Posterior vena cava (tissue), 2 donors: ENCODE measurements at places on chromosomes 13 and 19. TPM values are rescaled to one million over a fixed set of nuclear protein-coding genes. Genes with fewer than 3 reads are reported as not detected.

GGACT gene
- 4.8 TPM for total RNA-seq

- DNase-seq: no peak
Measured at GRCh38 chr13:74301258-74301935, 167.2 kb upstream of the KLF12 start.

GRCh38 chr13:71663431-71663830 is 203.6 kb downstream of the DACH1 start:
- no peak for DNase-seq

- DNase-seq: no peak
Measured at GRCh38 chr13:52845766-52846566, 2.5 kb downstream of the PCDH8 start.

DNA sequence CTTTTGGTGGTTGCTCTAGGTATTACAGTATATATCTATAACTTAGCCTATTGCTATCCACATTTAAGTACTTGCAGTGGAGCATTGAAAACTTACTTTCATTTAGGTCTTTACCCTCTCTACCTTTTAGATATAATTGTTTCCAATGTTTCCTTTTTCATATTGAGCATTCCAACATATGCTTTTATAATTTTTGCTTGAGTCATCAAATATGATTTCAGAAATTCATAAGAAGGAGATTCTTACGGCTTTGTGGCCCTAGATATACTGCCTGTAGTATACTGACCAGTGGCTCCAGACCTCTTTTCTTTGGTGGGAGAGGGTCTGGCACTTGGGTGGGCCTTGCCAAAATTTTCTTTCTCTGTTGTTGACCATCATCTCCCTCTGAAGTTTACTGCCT is 32.8 kb upstream of the ZNF850 start:
- no peak for DNase-seq

DNA sequence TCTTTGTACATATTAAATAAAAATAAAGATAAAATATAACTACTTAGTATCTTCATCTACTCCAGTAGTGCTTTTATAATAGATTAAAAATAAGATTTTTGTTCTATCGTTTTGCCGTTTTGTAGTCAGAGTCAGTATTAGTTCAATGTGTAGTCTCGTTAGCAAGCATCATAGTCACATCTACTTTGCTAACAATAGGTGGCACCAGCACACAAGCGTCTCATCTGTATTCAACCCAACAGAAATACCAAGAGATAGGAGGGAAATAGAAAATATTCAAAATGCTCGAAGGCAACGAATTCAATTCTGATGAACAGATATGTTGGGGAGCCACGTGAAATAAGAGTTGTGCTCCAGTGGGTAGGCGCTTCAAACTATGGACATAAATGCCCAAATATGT is 21.4 kb upstream of the MICU2 start:
- no peak for DNase-seq
